Caki2 (cell line): ENCODE measurements at places on chromosomes 13 and 19. TPM values are rescaled to one million over a fixed set of nuclear protein-coding genes. Genes with fewer than 3 reads are reported as not detected.

- DNase-seq, result no peak
These were observed 2.7 kb downstream of the WDR88 start for GRCh38 chr19:33134571-33135041.

The ZIK1 gene
- total RNA-seq, result 4.3 and 6.9 TPM in 2 replicates

DNA sequence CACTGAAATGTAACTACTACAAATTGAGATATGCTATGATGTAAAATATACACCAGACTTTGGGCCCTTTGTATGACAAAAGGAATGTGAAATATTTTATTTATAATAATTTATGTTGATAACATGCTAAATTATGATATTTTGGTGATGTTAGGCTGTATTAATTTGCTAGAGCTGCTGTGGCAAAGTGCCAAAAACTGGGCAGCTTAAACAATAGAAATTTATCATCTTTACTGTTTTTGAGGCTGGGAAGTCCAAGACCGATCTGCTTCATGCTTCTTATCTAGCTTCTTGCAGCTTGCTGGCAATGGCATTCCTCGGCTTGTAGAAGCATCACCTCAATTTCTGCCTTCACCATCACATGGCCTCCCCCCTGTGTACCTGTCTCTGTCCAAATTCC is 245.0 kb downstream of the GPC5 start:
- no peak for DNase-seq

DNA sequence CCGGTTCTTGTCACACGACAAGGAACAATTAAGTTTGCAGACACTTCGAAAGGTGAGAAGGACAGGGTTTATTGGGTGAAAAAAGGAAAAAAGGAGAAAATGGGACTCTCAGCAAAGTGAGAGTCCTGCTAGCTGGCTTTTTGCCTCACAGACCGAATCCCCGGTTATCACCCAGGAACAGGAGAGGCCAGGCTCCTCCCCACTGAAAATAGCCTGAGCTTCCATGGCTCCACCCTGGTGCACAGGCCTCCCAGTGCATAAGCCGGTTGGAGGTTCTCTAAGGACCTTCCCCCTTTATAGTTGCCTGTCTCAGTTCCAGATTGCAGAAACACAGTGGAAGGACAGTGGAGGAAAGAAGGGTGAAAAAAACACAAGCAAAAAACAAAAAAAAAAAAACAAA is 571.7 kb downstream of the KCTD12 start:
- DNase-seq, result no peak

DNA sequence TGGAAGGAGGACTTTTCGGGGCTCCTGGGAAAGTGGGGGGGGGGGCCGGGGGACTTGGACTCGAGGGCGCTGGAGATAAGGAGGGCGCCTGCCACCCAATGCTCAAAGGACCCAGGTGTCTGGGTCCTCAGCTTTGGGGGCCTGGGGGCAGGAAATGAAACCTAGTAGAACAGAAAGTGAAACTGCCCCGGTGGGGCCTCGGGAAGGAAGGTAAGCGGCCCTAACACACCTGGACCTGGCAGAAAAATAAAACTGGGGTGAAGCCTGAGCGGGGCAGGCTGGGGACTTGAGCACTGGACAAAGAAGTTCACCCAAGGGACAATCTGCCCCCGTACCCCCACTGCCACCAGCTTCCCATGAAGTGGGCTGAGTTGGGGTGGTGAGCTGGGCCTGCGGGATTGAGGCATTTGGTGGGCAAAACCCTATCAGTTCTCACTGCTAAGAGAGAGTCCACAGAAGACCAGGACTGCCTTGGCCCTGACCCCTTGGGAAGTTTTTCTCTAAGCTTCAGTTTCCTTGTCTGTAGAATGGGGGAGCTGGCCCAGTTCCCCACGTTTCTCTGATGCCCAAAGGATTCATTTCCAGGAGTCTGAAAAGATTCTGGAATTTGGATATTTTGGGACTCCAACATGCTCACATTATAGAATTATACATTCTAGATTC is 2.3 kb downstream of the PRKD2 start:
- no peak for DNase-seq

DNA sequence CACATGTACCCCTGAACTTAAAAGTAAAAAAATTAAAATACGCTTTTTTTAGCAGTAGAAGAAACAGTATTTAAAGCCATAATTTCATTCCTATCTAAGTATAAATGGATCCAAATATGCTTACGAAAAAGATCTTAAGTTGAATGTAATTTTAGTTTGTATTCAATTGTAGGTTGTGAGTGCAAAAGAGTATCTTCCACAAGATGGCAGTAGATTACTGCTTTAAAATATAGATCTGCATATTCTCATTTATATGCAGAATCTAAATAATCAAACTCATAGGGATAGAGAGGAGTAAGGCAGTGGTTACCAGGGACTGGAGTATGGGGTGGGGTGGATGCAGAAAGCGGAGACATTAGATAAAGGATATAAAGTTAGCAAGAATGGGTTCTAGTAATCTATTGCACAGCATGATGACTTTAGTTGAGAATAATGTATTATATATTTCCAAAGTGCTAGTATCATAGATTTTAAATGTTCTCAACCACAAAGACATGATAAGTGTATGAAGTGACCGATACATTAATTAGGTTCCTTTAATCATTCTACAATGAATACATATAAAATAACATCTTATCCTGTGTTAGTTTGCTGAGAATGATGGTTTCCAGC is 14.2 kb downstream of the OR7A17 start:
- DNase-seq, result peak; percentile 11

DNA sequence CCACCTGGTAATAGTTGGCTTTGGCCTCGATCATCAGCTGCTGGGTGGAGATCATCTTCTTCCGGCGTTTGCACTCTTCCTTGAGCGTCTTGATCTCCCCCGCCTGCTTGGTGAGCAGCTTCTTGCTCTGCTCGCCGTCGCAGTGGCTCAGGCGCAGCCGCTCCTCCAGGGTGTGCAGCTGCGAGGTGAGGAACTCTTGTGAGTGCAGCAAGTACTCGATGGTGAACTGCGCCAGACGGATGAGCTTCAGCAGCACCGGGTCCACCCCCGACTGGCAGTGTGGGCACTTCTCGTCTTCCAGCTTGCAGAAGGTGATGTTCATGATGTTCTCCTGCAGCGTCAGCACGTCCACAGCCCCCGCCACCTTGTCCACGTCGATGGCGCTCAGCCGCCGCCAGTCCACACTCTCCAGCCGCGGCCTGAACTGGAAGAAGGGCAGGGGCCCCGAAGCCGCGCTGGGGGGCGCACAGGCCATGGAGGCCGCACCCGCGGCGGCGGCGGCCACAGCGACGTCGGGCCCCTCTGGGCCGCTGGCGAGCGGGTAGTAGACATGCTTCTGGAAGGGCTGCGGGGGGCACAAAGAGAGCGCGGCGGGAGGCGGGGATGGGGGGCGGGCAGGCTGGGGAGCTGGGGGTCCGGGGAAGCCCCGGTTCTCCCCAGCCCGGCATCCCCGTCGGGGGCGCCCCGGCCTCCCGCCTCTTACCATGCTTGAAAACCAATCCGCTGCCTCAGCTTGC is 3.0 kb downstream of the DZIP1 start:
- DNase-seq, result peak; percentile 80

The MED16 gene
- total RNA-seq, result 17.3 and 26.9 TPM in 2 replicates

The SH2D3A gene
- 12.9 and 22.1 TPM in 2 replicates for total RNA-seq

The GGN gene
- total RNA-seq, result 2.5 TPM in 1 of 2 replicates, not detected in the other
